Activated CD8-positive, alpha-beta memory T cell treated with anti-CD3 and anti-CD28 coated beads for 4 hours (primary cell): ENCODE measurements at places on chromosomes 1 and 21.

DNA sequence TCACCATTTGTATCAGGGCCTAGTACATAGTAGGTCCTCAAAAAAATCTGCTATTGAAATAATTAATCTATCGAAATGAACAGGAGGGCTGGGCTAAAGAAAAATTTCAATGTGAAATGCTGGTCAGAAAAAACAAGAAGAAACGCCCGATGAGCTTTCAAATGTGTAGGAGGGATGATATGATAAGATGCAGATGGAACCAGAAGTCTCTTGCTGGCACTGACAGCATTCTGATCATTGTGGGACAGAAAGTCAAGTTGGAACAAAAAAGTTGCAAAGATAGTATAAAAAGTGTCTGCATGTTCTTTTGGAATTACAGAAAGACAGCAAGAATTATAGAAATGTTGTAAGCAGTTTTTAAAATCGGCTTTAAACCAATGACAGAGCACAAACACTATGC is 11.1 kb downstream of the G0S2 start:
- DNase-seq: no peak

DNA sequence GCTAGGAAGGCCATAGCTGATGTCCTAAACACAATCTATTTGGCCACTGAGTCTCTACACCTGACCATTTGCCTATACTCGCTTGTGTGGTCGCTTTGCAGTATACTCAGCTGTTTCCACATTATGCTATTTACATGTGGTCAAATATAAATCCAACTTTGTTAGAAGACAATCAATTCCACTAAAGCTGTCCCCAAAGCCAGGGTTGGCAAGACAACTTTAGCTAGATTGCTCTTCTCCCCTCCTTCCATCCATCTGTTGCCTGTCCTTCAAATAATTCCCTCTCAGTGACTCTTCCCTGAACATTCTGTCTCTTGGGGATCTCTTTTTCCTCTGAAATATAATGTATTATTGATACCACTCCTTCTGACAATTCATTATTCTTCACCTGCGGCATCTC is 30.1 kb downstream of the AVPR1B start:
- no peak for DNase-seq

GRCh38 chr21:45293220-45293725 is 5.6 kb upstream of the POFUT2 start:
- no peak for DNase-seq

GRCh38 chr21:38952890-38953289 is 147.2 kb downstream of the ETS2 start:
- no peak for DNase-seq

DNA sequence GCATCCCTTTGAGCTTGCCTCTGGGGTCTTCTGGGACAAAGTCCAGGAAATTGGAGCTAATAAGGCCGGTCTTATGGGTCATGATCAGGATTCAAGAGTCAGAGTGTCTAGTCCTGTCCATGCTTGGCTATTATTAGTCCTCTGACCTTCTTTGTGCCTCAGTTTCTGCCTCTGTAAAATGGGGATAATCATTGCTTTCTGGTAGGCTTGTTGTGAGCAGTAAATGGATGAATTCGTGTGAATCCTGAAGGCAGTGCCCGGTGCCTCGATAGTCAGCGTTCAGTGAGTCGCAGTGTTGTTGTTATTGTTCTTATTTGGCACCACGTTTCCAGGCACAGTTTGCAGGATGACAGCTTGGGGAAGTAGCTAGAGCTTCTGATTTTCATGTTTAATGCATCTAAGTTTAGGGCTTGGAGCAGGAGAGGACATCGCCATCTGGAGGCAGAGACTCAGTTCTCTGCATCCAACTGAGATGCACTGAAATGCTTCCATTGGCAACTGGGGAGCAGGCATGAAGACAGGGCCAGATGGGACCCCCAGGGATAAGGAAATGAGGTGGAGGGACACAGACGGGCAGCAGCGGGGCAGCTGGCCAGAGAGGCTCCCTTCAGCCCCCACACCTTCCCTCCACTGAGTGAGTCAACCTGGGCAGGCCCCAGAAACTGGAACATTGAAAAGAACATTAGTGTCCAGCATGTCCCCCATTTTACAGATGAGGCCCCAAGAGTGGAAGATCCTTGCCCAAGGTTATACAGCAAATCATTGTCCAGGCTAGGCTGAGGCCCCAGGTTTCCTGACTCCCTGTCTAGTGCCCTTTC is 160.3 kb downstream of the PTPRU start:
- no peak for DNase-seq

DNA sequence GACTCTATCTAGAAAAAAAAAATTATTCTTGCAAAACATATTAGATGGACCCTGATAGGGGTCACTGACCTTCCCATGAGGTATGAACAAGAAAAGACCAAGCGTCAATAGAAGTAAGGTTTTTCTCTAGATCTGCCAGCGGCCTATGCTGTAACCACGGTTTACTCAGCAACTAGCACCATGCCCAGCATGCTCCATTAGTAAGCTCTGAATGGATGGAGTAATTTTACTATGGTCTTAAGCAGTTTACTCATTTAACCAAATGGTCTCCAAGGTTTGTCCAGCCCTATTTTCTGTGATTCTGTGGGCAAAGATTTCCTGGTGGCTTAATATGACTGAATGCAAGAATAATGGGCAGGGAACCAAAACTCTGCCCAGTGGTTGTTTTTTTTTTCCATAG is 113.9 kb downstream of the ADSS2 start:
- no peak for DNase-seq

- DNase-seq: no peak
Observed at GRCh38 chr1:6003568-6004411, 11.6 kb upstream of the NPHP4 start.
